ENCODE measurements at places on chromosomes 4 and X.

- no peak for DNase-seq
These were observed 36.4 kb upstream of the MAMLD1 start for GRCh38 chrX:150326541-150327247.

DNA sequence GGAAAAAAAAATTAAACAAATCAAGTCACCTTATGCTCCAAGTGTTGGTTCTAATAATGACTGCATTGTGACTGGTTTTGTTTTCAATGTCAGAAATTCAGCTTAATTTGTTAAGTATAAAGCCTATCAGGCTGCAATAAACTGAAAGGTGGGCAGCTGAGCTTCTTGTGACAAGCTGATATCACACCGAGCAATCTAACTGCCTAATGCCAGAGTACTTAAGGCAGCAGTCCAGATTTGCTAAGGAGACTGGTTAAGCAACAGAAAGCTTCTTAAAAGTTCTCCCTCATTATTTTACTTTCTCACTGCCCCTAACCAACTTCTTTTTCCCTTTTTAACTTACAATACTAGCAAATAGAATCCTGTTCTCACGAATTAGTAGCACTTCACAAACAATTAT lies 201.0 kb downstream of the MAB21L2 start:
- DNase-seq: no peak

DNA sequence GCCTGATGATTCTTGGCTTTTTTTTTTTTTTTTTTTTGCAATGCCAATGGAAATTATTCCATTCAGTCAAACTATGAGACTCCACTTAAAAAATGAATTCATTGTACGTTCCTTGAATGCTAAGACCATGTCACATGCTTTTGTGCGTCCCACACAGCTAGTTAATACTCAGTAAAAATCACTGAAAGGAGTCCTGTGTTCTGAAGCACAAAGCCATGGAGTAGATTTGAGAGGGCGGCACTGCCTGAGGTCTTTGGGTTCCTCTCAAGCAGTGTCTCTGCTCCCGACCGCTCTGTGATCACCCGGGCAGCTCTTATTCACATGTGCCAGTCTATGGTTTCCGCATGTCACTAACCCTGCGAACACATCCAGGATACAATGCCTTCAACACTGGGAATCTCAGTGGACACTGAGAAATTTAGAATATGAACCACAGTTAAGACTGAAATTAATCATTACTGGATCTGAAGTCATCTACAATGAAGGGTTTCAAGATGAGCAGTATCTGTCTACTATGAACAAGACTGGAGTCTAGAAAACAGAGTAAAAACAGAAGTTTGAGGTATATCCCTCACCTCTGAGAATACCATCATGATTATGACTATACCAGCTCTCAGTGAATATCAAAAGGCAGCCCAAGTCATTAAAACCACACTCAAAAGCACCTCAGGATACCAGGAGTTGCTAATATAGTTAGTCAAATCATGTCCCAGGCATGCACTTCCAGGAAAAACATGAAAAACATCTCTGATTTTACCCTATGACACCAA lies 193.0 kb downstream of the MGST2 start:
- DNase-seq: no peak

DNA sequence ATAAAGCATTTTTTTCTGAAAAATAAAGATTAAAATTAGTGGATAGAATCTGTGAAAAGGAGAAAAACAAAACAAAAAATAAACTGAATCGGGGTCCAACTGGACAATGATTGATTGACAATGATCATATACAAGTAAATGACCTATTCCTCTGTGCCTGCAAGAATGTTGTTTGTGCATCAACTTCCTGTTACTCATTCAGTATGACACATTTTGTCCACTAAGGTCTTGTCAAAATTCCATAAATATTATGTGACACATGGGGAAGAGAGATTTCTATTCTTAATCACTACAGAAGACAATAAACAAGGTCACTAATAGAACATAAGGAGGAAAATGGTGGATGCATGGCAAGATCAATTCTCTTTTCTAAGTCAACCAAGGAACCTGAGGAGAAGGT lies 54.9 kb downstream of the F8 start:
- no peak for DNase-seq

GRCh38 chr4:148827781-148828180 lies 385.6 kb upstream of the NR3C2 start:
- DNase-seq: no peak

DNA sequence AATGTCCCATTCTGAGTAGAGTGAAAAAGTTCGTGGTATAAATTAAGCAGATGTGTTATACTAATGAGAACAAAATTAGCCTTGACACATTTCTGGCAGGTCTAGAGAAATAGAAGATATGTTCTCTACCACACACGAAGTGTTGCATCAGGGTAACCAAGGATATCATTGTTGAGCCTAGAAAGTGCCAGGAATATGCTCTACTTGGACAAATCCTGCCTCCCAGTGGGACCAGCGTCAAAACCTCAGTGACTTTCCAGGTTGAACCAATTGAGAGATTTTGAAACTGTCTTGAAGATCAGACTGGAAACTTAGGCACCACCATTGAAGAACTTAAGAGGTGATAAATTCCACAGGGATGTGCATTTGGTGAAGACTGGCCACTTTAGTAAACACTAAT lies 115.9 kb downstream of the HPGD start:
- DNase-seq: no peak

GRCh38 chr4:15239866-15240265 lies 188.0 kb upstream of the C1QTNF7 start:
- DNase-seq: no peak

GRCh38 chrX:101290957-101291603 lies at the start of gene TAF7L:
TSS of gene TAF7L (minus strand) at chrX:101291334. CDS start at chrX:101287543, 3,791 bp downstream.
- no peak for DNase-seq
